Peyer's patch (tissue), 4 donors: ENCODE measurements at places on chromosomes 5 and 9.

GRCh38 chr9:109717342-109717741, 62.7 kb upstream of the PALM2AKAP2 start:
- no peaks in the 10 kb centered on the region for H3K27me3 ChIP-seq
- H3K4me1 ChIP-seq = no peaks in the 10 kb centered on the region
- H3K27ac ChIP-seq = no peak overlapping the region
- no peaks in the 10 kb centered on the region for H3K36me3 ChIP-seq

DNA sequence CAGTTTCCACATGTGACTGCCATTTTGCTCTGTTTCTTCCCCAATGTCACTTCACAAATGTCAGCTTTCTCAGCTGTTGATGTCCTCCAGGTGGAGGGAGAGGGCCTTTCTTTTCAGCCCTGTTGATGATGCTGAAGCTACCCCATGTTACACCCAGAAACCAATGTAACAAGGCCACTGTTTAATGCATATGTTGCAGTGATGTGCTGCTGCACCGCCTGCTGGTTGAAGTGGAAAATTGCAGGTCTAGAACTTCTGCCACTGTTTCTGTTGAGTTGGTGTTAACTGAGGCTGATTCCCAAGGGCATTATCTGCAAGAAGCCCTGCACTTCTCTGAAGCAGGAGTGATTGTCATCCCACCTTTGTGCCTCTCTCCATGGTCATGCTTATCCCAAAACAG, 428.4 kb downstream of the KDM4C start:
- no peaks in the 10 kb centered on the region for H3K36me3 ChIP-seq
- no peak overlapping the region for H3K4me3 ChIP-seq
- no peak overlapping the region for H3K27ac ChIP-seq
- no peaks in the 10 kb centered on the region for H3K27me3 ChIP-seq
- no peak for DNase-seq

DNA sequence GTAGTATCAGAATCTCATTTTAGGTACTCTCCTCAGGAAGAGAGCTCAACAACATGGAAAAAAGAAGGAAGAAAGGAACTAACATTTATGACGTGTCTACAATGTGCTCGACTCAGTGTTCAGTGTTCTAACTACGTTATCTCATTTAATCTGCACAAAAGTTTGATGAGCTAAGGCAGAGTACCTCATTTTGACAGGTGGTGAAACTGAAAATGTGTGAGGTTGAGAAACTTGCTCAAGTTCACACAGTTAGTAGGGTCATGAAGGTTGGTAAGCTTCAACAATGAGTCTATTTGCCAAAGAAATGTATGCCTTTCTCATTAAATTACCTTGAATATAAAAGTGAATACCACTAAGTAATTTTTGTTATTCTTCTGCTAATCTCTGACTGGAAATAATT, 165.1 kb downstream of the CAAP1 start:
- H3K4me3 ChIP-seq = no peak overlapping the region
- no peak overlapping the region for H3K27ac ChIP-seq
- no peaks in the 10 kb centered on the region for H3K27me3 ChIP-seq
- no peaks in the 10 kb centered on the region for H3K36me3 ChIP-seq
- no peak for DNase-seq
- no peaks in the 10 kb centered on the region for H3K4me1 ChIP-seq

DNA sequence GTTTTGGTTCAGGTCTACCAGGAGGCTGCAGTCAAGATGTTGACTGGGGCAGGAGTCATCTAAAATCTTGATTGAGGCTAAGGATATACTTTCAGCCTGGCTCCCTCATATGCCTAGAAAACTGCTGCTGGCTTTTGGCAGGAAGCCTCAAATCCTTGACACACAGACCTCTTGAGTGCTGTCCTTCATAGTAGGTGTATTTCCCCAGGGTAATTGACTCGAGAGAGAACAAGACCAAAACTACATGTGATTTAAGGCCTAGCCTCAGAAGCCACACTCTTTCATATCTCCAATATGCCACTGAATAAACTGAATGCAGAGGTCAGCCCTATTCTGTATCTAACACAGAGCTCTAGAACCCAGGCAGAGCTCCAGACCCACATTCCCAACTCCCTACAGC, 402.3 kb upstream of the ADAMTS16 start:
- no peak for DNase-seq
- no peaks in the 10 kb centered on the region for H3K36me3 ChIP-seq
- no peaks in the 10 kb centered on the region for H3K27me3 ChIP-seq
- no peaks in the 10 kb centered on the region for H3K4me1 ChIP-seq

DNA sequence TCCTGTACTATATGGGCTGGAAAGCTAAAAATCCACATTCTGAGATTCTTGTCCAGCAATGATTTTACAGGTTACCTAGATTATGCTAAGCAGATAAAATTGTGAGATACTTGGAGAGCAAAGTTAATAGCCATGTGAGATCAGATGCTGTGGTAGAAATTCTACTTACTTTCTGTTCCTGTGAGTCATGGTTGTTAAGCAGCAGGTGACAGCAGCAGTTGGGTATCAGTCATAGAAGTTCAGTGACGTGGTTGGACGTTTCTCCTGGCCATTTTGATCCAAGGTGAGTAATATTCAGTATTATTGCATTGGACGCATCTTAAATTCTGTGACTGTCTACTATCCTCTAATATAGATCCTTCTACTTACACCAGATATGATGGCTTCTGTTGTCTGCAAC, 524.5 kb downstream of the TMEM38B start:
- no peak overlapping the region for H3K4me3 ChIP-seq
- no peaks in the 10 kb centered on the region for H3K4me1 ChIP-seq
- H3K27me3 ChIP-seq = no peaks in the 10 kb centered on the region
- no peak overlapping the region for H3K27ac ChIP-seq

- H3K27me3 ChIP-seq = no peaks in the 10 kb centered on the region
- H3K4me1 ChIP-seq = peaks cover 10% of the 10 kb centered on the region
- DNase-seq = no peak
- no peak overlapping the region for H3K4me3 ChIP-seq
Observed at GRCh38 chr9:114484854-114485443, 20.3 kb downstream of the WHRN start.

DNA sequence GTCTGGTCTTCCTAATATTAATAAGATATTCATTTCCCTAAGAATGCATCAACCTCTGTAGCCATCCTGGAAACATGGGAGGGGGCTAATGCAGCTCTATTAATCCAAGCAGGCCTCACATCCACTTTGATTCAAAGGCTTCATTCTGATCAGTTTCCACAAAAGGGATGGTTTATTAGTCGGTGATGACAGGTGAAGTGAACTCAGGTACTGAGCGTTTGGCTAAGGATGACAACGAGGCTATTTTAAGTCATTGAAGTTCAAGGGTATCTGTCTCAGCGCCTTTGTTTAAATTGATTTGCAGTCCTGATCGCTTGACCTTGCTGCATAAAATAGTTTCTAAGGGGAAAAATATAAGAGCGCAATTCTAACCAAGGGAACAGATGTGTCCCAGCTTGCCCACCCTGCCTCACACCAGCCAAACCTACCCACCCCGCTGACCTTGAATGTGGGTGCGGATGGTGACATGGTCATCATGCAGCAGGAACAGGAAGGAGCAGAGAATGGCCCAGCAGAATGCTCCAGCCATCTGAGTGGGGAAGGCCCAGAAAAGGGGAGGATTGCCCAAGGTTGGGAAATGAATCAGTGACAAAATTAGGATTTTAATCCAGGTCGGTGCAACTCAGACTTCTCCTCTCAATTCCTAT, 70.5 kb upstream of the ZNF618 start:
- H3K27me3 ChIP-seq = no peaks in the 10 kb centered on the region
- no peak overlapping the region for H3K27ac ChIP-seq
- H3K4me1 ChIP-seq = no peaks in the 10 kb centered on the region
- no peaks in the 10 kb centered on the region for H3K36me3 ChIP-seq
- no peak for DNase-seq
- H3K4me3 ChIP-seq = no peak overlapping the region

DNA sequence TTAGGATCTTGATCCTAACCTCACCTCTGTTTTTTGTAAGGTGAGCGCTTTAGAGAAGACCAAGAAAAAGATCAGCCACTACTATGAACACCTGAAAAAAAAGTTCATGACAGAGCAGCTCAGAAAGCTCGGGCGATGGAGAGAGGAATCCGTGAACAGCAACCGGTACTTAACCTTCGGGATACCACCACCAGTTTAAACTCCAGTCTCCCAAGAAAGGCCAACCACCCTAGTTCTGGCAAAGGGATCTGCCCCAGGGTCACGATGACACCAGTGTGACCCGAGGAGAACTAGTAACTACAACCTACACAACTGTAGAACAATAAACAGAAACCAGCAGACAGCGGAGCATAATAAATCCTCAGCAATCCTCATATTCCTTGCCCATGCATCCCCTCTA, 8.5 kb downstream of the C5orf52 start:
- no peaks in the 10 kb centered on the region for H3K4me1 ChIP-seq
- DNase-seq = no peak
- H3K4me3 ChIP-seq = no peak overlapping the region
- H3K27ac ChIP-seq = no peak overlapping the region
- no peaks in the 10 kb centered on the region for H3K27me3 ChIP-seq

- no peak overlapping the region for H3K4me3 ChIP-seq
- no peak for DNase-seq
- no peaks in the 10 kb centered on the region for H3K27me3 ChIP-seq
- H3K36me3 ChIP-seq = no peaks in the 10 kb centered on the region
- no peak overlapping the region for H3K27ac ChIP-seq
- no peaks in the 10 kb centered on the region for H3K4me1 ChIP-seq
Observed at GRCh38 chr9:104082168-104082567, 11.9 kb upstream of the SMC2 start.

- no peak overlapping the region for H3K4me3 ChIP-seq
- H3K4me1 ChIP-seq = no peaks in the 10 kb centered on the region
- no peaks in the 10 kb centered on the region for H3K36me3 ChIP-seq
- H3K27ac ChIP-seq = no peak overlapping the region
- no peaks in the 10 kb centered on the region for H3K27me3 ChIP-seq
- no peak for DNase-seq
Observed at GRCh38 chr5:36252722-36253365, 11.1 kb upstream of the NADK2 start.

- no peaks in the 10 kb centered on the region for H3K36me3 ChIP-seq
- H3K27me3 ChIP-seq = no peaks in the 10 kb centered on the region
- H3K4me3 ChIP-seq = no peak overlapping the region
- no peak for DNase-seq
- no peak overlapping the region for H3K27ac ChIP-seq
Observed at GRCh38 chr5:15266841-15267240, 233.1 kb upstream of the FBXL7 start.

- no peaks in the 10 kb centered on the region for H3K4me1 ChIP-seq
- H3K4me3 ChIP-seq = no peak overlapping the region
- no peak overlapping the region for H3K27ac ChIP-seq
Observed at GRCh38 chr9:70947086-70947485, 174.3 kb downstream of the TRPM3 start.

DNA sequence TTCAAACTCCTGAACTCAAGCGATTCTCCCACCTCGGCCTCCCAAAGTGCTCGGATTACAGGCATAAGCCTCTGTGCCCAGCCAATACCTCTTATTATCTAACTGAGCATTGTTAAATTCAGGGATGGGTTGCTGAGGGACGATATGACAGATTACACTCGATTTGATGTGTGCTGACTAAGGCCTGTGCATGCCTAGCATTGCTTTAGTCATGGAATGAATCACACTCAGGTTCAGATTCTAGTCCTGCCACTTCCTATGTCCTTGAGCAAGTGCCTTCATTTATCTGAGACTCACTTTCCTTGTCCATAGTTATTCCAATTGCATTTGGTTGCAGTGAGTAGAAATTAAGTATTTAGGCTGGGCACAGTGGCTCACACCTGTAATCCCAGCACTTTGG, 19.5 kb downstream of the THBS4 start:
- no peak overlapping the region for H3K27ac ChIP-seq
- no peaks in the 10 kb centered on the region for H3K4me1 ChIP-seq
- H3K27me3 ChIP-seq = no peaks in the 10 kb centered on the region
- no peak for DNase-seq
- H3K36me3 ChIP-seq = no peaks in the 10 kb centered on the region
- H3K4me3 ChIP-seq = no peak overlapping the region

GRCh38 chr5:173812811-173813550, 75.2 kb upstream of the CPEB4 start:
- no peak overlapping the region for H3K27ac ChIP-seq
- no peaks in the 10 kb centered on the region for H3K27me3 ChIP-seq
- no peak overlapping the region for H3K4me3 ChIP-seq
- no peaks in the 10 kb centered on the region for H3K4me1 ChIP-seq

- H3K4me3 ChIP-seq = no peak overlapping the region
- H3K27me3 ChIP-seq = no peaks in the 10 kb centered on the region
- DNase-seq = no peak
- H3K27ac ChIP-seq = no peak overlapping the region
Observed at GRCh38 chr5:149754172-149754880, 24.2 kb downstream of the PPARGC1B start.

- H3K4me1 ChIP-seq = no peaks in the 10 kb centered on the region
- no peak for DNase-seq
- H3K27me3 ChIP-seq = no peaks in the 10 kb centered on the region
Observed at GRCh38 chr9:86322973-86323644, 31.1 kb downstream of the TUT7 start.

GRCh38 chr5:34913072-34913471, 2.2 kb downstream of the RAD1 start:
- no peaks in the 10 kb centered on the region for H3K36me3 ChIP-seq
- DNase-seq = no peak
- H3K27me3 ChIP-seq = no peaks in the 10 kb centered on the region
- H3K4me3 ChIP-seq = no peak overlapping the region

- no peak overlapping the region for H3K27ac ChIP-seq
- no peaks in the 10 kb centered on the region for H3K4me1 ChIP-seq
- no peaks in the 10 kb centered on the region for H3K36me3 ChIP-seq
- no peaks in the 10 kb centered on the region for H3K27me3 ChIP-seq
Observed at GRCh38 chr9:97593960-97594359, 39.2 kb downstream of the TSTD2 start.

DNA sequence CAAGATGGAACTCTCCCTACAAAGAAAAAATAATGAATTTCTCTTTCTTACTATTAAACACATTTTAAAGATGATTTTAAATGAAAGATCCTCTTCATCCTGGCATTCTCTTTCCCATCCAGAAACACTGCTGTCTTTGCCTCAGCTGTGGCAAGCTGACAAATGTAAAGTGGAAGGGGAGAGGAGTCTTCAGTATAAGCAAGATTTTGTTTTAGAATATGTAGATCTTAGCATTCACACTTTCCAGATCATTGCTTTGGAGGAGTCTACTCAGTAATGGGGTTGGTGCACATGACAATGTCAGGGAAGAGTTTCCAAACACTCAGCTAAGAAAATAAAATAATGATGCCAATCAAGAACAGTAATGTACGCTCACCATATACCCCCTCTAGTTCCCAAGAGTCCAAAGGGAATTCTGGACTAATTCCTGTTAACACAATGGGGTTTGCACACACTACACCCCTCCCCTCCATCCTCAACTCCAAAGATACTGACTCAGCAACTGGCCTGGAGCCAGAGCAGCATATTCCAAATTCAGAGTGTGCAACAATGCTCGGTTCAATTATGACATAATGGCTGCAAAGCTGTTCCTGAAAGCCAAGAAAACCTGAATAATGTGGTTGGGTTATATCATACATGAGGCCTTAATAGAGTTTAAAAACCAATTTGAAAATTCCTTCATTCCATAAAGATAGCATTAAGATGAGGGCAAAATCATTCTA, 4.6 kb downstream of the C5orf63 start:
- no peaks in the 10 kb centered on the region for H3K4me1 ChIP-seq
- no peaks in the 10 kb centered on the region for H3K27me3 ChIP-seq
- no peaks in the 10 kb centered on the region for H3K36me3 ChIP-seq
- no peak overlapping the region for H3K27ac ChIP-seq

- no peaks in the 10 kb centered on the region for H3K36me3 ChIP-seq
- no peaks in the 10 kb centered on the region for H3K27me3 ChIP-seq
- H3K27ac ChIP-seq = no peak overlapping the region
- DNase-seq = no peak
- H3K4me1 ChIP-seq = no peaks in the 10 kb centered on the region
Observed at GRCh38 chr5:32612134-32612888, 27.0 kb downstream of the SUB1 start.

- DNase-seq = no peak
- H3K36me3 ChIP-seq = no peaks in the 10 kb centered on the region
- H3K27ac ChIP-seq = no peak overlapping the region
- H3K4me3 ChIP-seq = no peak overlapping the region
- no peaks in the 10 kb centered on the region for H3K4me1 ChIP-seq
Observed at GRCh38 chr9:17021387-17021970, 113.4 kb upstream of the CNTLN start.
